ENCODE measurements at places on chromosomes 5 and 9.

- peak; percentile 60 for DNase-seq
Measured at GRCh38 chr5:92800365-92800764, 780.7 kb downstream of the NR2F1-AS1 start.

GRCh38 chr9:83622433-83622938 is 457 bp upstream of the IDNK start:
- no peak for DNase-seq

GRCh38 chr5:8805653-8806052 is 740.2 kb downstream of the SEMA5A start:
- no peak for DNase-seq

DNA sequence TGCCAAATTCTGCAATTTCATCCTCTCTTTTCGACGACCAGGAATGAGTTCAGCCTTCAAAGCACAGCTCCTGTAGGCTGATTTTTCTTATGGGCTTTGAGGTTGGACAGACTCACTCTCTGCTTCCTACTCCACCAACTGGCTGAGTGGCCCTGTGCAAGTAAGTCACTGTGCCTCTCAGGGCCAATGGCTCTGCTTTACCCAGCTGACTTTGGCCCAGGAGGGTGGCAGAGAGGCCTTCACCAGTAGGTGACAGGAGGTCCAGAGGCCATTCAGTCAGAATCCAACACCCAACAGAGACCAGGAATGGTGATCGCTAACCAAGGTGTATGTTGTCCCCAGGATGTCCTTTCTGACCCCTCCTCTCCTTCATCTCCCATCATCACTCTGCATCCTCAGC is 49.5 kb upstream of the ALDH1B1 start:
- DNase-seq = no peak

DNA sequence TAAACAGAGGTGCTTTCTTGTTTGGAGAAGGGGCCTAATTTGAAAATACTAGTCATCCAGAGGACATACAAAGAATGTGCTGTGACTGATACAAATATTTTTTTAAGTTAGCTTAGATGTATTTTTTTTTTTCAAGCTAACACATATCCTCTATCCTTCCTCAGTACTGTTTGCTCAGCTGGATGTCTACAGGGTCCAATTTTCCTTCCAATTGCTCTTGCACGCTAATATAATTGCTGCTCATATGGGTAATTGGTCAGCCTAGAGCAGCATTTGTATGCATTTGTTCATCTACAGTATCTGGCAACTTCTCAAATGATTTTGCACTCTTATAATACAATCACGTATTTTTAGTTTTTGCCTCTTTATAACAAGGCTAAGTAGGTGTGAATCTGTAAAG is 84.7 kb downstream of the ZDHHC21 start:
- DNase-seq = peak; percentile 82

GRCh38 chr9:19533373-19533772 is 124.6 kb downstream of the ACER2 start:
- DNase-seq = no peak

DNA sequence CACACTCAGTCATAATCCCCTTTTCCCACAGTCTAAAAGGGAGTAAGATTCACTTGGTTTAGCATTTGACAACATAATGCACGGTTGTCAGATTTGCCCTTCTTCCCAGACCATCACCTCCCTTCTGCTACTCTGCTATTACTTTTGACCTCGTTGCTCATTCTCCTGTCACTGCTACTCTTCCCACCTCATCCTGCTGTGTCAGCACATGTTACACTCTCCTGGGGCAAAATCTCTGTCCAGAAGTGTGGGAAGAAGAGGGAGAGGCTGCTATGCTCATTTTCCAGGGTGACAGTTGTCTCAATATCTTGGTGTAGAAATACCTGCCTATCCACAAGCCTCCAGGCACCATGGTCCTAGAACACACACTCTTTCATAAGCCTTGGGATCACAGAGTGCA is 449.9 kb upstream of the PIK3R1 start:
- DNase-seq = no peak

DNA sequence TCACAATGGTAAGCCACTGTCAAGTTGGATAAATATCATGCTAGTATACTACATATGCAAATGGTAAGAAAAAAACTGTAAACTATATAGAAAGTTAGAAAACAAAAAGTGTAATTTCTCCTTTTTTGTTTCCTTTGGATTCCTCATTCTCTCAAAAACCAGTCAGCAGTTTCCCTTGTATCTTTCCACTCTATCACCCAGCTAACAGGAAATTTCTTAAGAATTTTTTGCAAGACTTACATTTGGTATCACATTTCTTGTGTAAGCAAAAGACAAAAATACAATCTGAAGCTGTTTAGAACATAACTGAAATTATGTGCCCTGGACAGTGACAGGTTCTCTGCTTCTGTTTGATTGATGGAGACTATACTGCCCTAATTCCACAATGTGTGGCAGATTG is 25.2 kb upstream of the MSH3 start:
- DNase-seq = no peak

DNA sequence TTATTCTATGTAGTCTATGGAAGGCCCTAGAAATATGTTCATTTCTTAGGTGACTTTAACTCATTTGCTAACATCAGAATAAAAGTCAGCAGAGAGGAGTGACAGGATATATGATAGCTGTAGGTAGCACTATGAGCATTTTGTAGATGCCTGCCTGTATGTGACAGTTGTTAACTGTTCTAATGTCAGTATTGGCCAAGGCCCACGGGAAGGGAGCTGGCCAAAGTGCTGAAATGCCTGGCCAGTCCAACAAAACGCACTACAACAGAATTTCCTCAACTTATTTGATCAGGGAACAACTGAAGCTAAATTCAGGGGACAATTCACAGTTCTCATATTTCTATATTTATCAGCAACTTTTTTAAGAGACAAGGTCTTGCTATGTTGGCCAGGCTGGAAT is 20.8 kb downstream of the SV2C start:
- peak; percentile 38 for DNase-seq

DNA sequence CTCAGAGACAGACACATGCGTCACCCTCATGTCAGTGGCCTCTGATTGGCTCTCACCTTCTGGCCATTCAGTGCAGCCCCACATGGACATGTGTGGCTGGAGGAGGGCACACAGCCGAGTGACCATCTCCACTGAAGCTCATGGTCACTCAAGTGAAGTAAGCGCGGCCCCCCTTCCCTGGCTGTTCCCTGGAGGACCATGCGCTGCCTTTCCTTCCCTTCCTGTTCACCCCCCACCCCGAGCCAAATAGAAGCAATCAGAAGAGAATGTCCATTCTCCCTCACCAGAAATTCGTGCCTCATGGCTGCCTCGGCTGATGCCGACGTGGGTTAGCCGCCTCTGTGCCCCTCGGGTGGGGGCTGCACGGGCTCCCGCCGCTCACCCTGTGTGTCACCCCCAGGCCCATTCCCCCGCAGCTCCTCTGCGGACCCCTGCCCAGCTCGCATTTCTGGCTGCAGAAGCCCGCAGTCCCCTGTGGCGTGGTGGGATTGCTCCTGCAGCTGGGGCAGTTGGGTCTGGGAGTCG is 12.5 kb upstream of the COL5A1 start:
- no peak for DNase-seq

DNA sequence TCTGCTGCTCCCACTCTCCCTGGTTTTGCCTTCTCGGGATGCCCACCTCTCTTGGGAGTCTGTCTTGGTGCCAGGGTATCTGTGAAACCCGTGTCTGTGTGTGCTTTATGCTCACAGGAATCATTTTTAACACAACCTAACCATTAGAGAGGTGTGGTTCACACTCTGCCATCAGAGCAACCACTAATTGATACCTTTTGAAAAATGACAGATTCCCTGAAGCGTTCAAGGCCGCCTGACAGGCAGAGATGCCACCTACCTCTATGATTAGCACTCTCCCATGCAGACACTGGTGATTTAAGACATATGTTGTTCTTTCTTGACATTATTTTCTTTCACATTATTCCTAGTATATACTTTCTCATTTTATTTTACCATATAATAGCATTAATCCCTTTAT is 207.3 kb upstream of the SGCD start:
- no peak for DNase-seq

DNA sequence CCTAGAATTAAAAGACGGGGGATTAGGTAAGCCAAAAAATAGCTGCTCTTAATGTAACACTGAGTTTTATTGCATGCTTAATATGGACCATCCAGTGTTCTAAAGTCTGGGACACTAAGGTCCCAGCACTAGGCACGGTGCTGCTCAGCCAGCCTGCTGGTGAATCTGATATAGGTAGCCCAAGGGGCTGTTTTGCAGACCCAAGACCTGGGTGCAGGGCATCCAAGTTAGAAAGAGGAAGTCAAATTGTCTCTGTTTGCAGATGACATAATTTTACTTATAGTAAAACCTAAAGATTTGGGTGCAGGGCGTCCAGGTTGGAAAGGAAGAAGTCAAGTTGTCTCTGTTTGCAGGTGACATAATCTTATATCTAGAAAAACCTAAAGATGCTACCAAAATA is 17.8 kb downstream of the IFNA5 start:
- no peak for DNase-seq

DNA sequence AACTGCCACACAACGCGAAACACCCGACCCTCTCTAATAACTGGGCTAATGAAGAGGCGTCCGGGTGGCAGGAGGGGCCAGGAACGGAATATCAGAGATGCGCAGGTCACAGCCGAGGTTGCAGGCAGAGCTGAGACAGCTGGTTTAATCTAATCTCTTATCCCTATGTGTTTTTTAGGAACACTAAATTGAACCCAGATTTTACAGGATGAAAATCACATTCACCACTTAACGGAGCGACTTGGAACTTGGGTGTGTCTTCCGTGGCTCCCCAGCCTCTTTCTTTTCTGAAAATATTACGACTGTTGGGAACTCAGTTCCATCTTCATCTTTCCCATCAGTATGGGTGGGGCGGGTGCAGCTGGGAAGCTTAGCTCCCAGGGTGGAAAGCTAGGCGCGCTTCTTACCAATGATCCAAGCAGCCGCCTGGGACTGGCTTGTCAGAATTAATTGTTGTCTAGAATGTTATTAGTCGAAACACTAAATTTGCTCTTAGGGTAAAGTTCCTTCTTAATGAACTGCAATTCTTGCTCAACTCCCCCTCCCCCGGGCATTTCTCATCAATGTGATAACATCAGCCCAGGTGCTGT is 92.5 kb downstream of the IRX2 start:
- DNase-seq = no peak

GRCh38 chr5:180832638-180833068 is 28.4 kb downstream of the ZFP62 start:
- DNase-seq = no peak

DNA sequence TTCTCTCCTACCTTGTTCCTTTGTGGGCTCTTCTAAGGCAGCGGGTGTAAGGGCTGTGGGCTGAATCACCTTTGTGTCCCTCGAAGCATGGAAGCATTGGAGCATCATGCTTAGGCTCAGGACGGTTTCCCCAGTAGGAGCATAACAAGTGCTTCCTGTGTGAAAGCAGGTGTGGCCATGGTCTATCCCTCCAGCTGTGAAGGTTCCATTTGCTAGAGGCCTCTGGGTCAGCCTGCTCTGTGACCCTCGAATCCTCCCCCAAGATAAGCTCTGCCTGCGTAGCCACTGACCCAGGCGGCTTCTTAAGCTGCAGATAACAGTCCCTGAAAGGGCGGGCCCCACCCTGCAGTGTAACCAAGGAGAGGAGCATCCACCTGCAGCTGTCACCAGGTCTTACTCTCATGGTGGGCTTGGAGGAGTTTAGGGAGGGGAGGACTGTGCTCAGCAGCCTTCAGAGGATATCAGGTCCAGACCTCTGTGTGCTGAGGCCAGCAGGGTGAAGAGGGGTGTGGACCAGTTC is 8.4 kb upstream of the NDST1 start:
- no peak for DNase-seq

- DNase-seq = no peak
Measured at GRCh38 chr9:75592586-75592985, 297.9 kb upstream of the PCSK5 start.

- no peak for DNase-seq
Measured at GRCh38 chr5:665541-665955, 27.6 kb downstream of the TPPP start.

DNA sequence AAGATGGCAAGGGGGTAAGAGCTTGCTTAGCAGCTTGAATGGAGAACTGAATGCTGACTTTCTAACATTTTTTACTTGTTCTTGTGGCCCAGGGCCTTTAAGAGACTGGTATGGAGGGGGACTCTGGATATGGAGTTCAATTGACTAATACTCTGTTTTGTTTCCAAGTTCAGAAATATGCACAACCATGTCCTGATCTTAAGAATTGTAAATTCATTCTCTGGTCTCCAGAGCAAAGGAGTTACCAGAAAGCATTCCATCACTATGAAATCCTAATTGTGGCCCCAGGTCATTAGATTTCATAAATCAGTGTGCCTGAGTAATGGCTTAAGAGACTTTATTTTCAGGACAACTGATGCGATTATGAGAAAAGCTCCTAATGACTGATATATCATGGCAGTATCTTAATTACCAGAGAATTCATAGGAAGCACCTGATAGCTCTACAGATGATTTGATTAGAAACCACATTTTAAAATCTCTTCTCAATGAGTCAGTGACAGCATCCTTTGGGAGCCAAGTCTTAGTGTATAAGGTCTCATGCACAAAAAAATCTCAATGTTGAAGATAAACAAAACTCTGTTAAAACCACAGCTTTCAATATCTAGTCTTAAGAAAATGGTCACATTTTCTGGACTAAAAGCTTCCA is 613.6 kb upstream of the KLF4 start:
- no peak for DNase-seq

GRCh38 chr5:149628221-149628620 is 46.9 kb downstream of the ARHGEF37 start:
- peak; percentile 76 for DNase-seq

GRCh38 chr5:132423438-132423898 is 54.0 kb downstream of the SLC22A5 start:
- no peak for DNase-seq

DNA sequence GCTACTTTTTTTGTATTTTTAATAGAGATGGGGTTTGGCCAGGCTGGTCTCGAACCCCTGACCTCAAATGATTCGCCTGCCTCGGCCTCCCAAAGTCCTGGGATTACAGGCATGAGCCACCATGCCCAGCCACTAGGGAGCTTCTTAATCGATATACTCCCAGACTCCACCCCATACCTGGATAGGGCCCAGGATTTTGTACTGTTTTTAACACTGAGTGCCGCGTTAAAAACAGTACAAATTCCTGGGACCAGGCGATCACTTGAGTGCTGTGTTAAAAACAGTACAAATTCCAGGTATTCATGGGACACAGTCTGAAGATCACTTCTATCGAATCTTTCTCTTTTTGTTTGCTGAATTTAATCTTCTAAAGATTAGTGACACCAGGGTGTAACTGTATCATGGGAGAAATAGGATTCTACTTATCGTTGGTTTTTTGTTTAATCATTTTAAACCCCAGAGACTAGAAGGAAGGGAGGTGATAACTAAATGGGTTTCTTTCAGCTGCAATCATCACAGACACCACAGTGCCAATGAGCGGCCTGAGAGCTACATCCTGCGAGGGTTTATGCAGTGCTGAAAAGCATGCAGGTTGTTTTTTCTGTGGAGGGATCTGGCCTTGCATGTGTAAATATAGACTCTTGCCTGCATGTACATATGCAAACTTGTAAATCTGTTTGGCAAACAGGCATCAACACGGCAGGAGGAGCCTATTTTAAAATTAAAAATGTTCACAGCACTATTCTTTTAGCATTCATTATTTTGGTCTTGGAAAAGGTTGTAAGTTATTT is 303.8 kb upstream of the WWC1 start:
- DNase-seq = no peak
